ENCODE measurements at places on chromosomes 3 and 15.

DNA sequence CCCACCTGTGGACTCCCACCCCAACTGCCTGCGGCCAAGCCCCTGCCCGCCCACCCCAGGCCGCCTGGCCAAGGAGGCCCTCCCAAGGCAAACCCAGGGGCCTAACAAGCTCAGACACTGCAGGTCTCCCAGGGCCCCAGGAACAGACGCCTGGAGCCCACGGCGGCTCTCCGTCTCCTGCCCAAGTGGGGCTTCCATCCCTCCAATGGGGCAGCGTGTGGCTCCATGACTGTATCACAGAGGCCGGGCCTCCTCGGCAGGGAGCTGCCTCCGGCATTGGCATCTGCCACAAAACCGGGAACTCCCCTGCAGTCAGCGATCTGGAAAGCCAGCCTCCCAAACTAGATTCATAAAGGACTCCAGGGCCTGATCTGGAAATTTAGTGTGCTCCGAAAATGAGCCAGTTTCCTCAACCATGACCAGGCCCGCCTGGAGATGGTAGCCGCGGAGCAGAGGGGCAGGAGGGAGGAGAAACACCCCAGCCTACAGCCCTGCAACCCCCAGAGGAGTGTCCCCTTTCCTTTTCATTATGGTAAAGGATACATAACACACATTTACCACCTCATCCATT is 148.3 kb upstream of the IQSEC1 start:
- no peak for DNase-seq

DNA sequence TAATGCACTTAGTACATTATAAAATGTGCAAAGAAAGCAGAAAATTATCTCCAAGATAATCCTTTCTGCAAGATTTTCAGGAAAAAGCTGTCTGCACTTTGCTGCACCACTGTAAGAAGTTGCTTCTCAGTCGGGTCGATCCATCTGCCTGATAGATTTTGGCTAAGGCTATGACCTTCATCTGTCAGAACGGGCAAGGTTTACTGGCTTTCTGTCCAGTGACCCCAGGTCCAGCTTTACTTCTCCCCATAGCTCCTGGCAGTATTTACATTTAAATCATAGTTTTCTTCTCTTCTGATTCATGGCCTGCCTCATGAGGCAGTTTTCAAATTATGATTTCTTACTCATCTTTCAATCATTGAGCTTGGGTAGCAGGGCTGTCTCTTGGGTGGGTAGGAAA is 422.7 kb downstream of the EPHB1 start:
- DNase-seq: no peak

DNA sequence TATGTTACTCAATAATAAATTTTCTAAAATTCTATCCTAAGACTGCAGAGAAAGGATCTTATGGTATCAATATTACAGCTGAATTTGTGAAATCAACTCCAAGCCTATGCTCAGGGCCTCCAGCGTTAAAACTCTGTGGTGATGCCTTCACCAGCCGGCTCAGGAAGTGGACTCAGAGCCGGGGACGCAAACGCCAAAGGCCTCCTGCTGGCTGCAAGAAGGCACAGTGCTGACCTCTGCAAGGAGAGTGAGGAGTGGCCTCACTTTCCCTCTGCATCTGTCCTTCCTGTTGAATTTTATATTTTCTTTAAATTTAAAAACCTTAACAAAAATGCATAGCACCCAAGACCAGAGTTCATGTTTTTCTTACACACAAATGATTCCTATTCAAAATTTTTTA is 48.5 kb downstream of the HERC2 start:
- no peak for DNase-seq

DNA sequence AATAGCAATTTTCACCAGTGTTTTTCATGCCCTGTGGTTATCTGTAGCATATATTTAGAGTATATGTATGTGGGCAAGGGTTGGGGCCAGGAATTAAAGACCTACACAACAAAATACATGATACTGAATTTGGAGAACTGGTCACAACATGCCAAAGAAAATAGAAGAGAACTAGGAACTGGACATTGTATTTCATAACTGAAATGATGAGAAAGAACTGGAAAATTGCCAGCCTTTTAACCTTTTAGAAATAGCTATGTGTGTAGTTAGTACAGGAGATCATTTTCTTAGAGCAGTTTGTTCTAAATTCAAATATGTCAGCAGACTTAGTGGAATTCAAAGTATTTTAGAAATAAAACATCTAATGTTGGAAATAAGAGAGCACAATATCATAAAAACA is 227.1 kb upstream of the CGNL1 start:
- DNase-seq: no peak

GRCh38 chr15:73988445-73988969 is 3.6 kb downstream of the STOML1 start:
- no peak for DNase-seq

Data from head of caudate nucleus (tissue), 42 donors.